ENCODE measurements at places on chromosomes 5 and 9.

DNA sequence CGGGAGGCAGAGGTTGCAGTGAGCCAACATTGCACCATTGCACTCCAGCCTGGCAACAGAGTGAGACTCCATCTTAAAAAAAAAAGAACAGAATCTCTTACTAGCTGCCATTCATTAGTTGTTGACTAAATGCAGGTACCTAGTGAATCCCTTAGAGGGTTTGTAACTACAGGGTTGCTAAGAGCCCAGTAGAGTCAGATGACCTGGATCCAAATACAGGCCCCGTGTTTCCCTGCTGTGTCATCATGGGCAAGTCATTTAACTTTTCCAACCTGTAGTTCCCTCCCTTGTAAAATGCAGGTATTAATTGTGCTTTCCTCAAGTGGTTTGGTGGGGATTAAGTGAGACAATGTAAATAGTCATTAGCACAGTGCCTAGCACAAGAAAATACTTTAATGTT is 32.8 kb downstream of the PLAC8L1 start:
- no peak for DNase-seq

GRCh38 chr5:101346906-101347305 is 443.8 kb upstream of the ST8SIA4 start:
- DNase-seq = no peak

GRCh38 chr5:34685485-34686165 is 29.5 kb downstream of the RAI14 start:
- DNase-seq = no peak

- DNase-seq = no peak
Observed at GRCh38 chr9:109031241-109031640, 17.9 kb upstream of the CTNNAL1 start.

- DNase-seq = no peak
Observed at GRCh38 chr5:65893749-65894430, 32.5 kb upstream of the ERBIN start.

DNA sequence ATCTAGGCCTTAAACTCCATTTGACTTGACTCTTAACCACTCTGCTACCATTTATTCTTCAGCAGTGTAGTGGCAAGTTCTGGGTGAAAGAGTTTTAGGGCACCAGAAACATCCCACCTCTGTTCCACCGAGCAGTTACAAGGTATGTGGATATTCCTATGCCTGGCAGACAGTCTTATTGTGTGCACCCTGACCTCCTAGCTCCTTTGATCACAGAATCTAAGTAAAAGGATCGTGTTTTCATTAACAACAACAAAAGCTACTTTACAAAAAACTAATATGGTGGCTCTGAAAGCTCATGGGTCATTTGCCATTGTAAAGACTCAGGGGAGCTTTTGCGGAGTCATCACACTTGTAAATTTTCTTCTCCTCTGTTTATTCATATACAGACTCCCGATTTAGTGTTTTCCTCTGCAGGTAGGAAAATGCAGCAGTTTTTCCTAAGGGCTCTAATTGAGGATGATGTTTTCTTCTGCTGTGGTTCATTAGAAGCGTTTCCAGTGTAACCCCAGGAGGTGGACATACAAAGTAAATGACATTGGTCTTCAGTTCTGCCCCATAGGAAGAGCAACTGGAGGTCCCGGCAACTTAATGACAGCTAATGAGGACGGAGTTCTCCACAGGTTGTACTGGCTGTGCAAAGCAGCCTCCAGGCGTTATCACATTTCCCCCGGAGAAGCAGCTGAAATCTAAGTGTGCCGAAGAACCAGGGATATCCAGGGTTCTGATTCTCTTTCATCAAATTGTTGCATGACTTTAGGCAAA is 78.2 kb downstream of the ATP10B start:
- DNase-seq = no peak

- no peak for DNase-seq
Observed at GRCh38 chr5:56290378-56291078, 57.4 kb upstream of the ANKRD55 start.

DNA sequence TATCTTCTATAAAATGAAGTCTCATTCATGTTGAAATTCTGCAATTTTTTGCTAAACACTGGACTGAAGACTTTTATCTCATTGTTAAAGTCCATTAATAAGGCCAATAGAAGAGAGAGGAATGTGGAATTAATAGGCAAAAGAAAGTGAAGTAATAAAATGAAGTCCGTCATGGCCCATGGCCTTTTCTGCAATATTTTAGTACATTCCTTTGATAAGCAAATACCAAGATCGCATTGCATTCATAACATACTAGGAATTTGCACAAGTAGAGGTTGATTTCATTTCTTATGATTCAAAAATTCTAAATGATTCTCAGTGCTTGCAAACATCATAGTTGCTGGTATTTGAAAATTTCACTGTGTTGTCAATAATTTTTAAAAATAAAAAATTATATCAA is 664.0 kb downstream of the NR2F1-AS1 start:
- no peak for DNase-seq

DNA sequence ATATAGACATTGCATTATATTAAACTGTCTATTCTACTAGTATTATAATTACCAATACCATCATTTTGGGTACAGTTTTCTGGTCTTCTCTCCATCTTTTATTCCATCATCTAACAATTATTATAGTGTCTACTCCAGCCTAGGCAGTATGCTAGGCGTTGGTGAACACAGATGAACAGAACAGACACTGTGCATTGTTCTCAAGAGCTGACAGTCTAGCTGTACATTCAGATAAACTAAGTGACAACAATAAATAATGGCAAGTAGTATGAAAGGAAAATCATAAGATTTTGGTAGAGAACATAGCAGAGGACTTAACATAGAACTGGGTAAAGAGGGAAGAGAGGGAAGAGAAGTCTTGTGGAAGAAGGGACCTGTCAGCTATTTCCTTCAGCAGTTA is 12.5 kb upstream of the SGCD start:
- DNase-seq = no peak

DNA sequence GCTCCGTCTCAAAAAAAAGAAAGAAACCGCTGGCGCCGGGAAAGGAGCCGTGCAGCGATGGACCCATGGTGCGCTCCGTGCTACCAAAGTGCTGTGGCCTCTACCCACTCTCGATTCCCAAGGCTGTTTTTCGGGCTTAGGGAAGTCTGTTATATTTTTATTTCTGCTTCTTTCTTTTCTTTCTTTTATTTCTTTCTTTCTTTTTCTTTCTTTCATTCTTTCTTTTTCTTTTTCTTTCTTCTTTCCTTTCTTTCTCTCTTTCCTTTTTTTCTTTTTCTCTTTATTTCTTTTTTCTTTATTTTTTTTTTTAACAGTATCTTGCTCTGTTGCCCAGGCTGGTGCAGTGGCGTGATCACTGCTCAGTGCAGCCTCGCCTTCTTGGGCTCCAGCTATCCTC is 87.5 kb downstream of the ANXA2R start:
- no peak for DNase-seq

DNA sequence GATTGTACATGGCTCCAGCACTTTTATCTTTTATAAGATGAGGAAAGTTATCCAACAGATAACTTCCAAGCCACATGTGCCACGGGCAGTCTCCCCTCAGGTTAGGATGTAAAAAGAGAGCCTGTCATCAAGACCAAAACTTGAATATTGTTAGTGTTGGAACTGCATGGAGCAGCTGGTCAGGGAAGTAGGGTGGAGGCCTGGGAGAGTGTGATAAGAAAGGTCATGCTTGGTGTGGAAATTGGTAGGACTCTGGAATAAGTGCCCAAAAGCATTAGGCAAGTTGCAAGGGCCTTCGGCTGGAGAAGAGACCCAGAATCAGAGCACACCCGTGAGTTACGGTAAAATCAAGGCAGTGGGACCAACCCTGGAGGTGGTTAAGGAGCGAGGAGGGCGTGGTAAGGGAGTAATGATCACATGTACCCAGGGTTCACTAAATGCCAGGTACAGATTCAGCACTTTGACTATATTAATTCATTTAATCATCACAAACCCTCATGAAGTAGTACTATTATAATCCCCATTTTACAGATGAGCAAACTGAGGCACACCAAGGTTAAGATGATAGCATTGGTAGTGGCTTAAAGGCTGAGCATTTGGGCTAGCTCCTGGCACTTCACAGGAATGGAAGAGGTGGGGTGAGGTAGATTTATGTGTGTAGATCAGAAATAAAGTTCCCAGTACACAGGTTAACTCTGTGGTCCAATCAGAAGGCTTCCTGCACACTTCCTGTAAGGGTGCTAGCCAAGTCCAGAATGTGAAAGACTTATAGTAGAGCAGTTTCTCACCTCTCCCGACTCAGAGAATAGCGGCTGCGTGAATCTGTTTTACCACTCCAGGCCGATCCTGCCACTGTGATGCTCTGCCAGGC is 96.5 kb upstream of the ZNF608 start:
- DNase-seq = no peak

- DNase-seq = no peak
Observed at GRCh38 chr9:81424431-81424830, 264.9 kb downstream of the TLE1 start.

Data from endothelial cell (in vitro differentiated cells).